ENCODE measurements at places on chromosomes 16 and 17.

GRCh38 chr17:35743626-35744328 is 9.3 kb downstream of the GAS2L2 start:
- peak; percentile 78 for DNase-seq

- no peak for DNase-seq
These were observed 14.2 kb upstream of the CCL1 start for GRCh38 chr17:34377078-34377823.

DNA sequence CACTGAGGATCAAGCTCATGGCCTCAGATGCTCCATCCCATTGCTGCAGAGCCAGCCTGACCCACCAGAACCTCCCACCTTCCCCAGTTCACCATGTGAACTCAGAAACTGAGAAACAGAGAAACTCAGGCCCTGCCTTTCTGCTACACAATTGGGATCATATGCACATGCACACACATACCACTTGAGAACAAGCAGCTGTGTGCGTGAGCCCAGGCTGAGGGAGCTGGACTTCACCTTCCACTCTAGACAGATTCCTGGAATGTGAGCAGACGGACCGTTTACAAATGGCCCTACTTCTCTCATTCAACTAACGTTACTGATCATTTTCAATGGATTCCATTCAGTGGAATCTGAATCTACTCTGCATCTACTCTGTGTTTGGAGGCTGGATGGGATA is 1.7 kb upstream of the SPEM2 start:
- no peak for DNase-seq

DNA sequence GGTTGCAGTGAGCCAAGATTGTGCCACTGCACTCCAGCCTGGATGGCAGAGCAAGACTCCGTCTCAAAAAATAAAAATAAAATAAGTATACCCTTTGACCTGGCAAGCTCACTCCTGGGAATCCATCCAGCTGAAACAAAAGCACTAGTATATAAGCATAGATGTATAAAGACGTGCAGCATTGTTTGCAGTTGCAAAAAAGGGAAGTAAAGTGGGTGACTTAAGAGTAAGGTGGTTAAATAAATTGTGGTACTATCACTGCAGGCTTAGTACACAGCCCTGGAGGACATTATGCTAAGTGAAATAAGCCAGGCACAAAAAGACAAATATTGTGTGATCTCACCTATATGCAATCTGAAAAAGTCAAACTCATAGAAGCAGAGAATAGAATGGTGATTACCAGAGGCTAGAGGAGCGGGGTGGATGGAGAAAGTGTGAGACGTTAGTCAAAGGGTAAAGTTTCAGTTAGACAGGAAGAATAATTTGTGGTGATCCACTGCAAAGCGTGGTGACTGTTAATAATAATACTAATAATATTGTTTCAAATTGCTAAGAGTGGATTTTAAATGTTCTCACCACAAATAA is 113.0 kb downstream of the MYO1D start:
- DNase-seq: no peak

DNA sequence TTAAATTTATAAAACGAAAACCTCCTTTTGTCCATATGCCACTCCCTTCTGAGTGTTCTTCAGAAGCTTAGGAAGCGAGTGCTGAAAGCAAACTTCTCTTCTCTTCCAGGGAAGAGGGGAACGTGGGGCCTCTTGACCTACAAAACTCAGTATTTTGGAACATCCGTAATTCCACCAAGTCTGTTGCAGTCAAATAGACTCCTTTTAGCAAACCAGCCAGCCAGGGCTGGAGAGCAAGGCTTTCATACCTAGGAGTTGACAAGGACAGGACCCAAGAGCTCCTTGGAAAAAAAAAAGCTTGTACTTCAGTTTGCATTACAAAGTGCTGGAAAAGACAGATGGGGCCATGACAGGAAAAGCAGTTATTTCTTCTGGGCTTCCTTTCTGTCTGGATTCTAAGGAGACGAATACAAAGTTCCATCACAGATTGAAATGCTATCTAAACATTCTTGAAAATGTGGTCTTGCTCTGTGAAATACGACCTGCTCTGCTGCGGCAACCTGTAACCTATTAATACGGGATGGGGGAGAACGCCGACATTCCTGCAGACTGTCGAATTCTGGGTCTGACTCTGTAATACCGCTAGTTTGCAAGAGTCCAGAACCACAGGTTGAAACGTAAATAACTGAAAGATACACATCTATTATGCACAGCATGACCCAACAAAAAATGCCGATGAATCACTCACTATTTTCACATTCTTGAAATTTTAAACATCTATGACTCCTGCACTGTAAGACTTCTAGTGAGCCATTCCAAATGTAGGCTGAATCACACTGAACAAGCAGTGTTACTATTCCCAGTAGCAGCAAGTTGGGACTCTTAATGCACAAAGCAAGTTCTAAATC is 20.6 kb downstream of the VPS53 start:
- no peak for DNase-seq

GRCh38 chr17:13995856-13996271 is 73.4 kb upstream of the COX10 start:
- DNase-seq: no peak

DNA sequence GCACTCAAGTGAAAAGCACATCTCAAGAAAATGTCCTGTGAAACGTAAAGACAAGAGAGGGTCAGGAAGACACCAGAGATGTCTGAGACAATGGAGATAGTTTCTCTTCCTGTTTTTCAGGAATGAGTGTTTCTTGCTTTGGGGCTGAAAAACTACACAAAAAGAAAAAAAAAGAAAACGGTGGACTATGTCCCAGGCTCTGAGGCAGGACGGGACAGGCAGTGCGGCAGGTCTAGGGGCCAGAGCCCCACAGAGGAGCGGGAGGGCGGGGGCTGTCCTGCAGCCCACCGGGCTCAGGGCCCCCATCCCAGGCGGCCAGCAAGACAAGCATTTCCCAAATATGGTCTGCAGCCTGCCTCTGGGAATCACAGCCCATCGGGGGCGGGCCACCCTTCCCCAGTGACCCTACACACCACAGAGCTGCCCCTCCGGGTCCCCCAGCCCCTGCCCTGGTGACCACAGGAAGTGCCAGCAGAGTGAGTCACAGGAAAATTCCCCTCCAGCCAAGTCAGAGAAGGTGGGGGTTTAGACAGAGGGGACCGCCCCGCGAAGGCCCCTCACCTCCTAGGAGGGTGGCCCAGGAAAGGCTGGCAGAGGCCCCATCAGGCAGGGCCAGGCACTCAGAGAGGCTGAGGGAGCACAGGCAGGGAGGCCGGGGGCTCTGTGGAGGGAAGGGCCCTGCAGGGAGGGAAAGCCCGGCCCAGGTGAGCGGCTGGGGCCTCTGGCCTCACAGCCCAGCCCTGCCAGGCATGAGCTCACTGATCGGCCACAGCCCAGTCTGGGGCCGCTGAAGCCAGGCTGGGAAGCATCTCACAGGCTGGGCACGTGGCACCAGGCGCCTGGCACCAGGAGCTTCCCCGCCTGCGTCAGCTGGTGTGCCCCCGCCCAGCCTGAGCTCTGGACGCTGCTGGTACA is 6.3 kb downstream of the BCAR1 start:
- peak; percentile 81 for DNase-seq

GRCh38 chr17:73342050-73342522 is 30.3 kb upstream of the CDC42EP4 start:
- DNase-seq: peak; percentile 89

- DNase-seq: no peak
These were observed 51.1 kb downstream of the SLC6A2 start for GRCh38 chr16:55706739-55707384.

GRCh38 chr16:22977294-22977697 is 163.3 kb downstream of the HS3ST2 start:
- peak; percentile 72 for DNase-seq

DNA sequence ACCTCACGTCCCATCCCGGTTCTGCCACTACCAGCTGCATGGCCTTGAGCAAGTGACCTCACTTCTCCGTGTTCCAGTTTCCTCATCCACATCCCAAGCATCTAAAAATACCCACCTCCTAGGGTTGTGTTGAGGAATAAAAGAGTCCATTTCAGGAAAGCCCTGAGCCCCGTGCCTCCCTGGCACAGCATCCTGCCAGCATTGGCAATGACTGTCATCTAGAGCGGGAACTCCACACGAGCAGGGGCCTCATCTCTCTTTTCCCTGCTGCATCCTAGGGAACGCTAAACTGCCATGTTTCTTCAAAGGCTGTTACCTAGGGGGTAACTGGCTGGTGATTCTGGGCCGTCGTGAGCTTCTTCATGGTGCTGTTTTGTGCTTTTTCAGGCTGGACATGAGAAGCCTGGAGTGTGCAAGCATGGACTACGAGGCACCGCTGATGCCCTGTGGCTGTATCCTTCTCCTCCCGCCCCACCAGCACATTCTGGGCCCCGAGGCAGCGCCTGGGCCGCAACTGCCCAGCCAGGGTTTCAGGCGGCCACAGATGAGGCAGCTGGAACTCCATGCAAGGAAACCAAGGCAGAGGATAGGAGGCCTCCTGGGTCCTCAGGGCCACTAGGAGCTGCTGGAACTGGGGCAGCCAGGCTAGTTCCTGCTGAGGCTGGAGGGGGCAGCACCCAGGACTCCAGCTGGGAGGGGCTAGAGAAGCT is 221.4 kb downstream of the KATNIP start:
- no peak for DNase-seq

GRCh38 chr16:87375426-87376135 is 8.0 kb downstream of the FBXO31 start:
- DNase-seq: no peak

DNA sequence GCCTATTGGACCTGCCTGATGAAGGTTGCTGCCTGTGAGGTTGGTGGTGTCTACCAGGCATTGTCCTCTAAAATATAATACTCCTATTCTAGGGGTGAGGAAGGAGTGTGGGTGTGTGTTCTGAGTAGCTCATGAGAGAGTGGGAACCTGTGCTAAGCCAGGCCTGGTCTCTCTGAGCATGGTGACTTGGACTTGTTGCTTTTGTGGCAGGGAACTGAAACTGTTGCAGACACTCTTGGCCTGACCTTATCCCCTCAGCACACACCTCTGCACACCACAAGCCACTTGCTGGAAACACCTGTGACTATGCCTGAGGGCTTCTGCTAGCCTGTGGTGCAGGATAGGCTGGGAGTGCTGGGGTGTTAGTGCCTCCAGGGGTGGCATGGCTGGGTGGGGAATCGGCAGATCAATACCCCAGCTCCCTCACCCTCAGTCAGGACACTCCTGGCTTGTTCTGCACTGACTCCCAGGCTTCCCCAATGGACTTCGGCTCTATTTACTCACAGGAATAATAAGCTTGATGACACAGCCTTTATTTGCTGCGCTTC is 29.9 kb downstream of the PLCG2 start:
- DNase-seq: no peak

GRCh38 chr16:55570159-55570558 is 3.7 kb downstream of the CAPNS2 start:
- DNase-seq: no peak
